ENCODE measurements at places on chromosomes 2 and 18. TPM values are rescaled to one million over a fixed set of nuclear protein-coding genes. Genes with fewer than 3 reads are reported as not detected.

IL1F10 gene
- not detected for total RNA-seq

NEU2 gene
- total RNA-seq = not detected

IAH1 gene
- total RNA-seq = 53.7 TPM

GAL3ST2 gene
- total RNA-seq = 1.0 TPM

POTEJ gene
- not detected for total RNA-seq

PPP4R1 gene
- total RNA-seq = 33.3 TPM

C2orf80 gene
- not detected for total RNA-seq

ANKRD30BL gene
- not detected for total RNA-seq

NLRC4 gene
- total RNA-seq = 0.07 TPM

CDH2 gene
- not detected for total RNA-seq

TSPYL6 gene
- not detected for total RNA-seq

PROC gene
- not detected for total RNA-seq

NT5C1B gene
- total RNA-seq = not detected

COLEC11 gene
- 0.37 TPM for total RNA-seq

KCNIP3 gene
- not detected for total RNA-seq

OSBPL6 gene
- 2.5 TPM for total RNA-seq
